ENCODE measurements at places on chromosomes 7 and 10.

- no peak for DNase-seq
These were observed 4.1 kb downstream of the CALU start for GRCh38 chr7:128743112-128743772.

- DNase-seq: no peak
These were observed 40.4 kb upstream of the SMIM30 start for GRCh38 chr7:113158756-113159155.

DNA sequence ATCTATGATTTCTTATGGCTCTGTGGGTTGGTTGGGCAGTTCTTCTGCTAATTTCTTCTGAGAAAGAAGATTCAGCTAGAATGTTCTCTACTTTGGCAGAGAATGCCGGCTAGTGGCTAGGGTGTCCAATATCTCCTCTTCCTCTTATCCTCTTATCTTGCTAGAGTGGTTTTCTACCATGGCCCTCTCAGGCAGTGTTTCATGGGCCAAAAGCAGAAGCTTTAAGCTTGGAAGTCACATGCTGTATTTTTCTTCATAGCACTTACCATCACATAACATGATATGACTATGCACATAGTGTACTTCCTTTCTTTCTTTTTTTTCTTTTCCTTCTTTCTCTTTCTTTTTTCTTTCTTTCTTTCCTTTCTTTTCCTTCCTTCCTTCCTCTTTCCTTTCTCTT, 140.0 kb downstream of the ITGB8 start:
- no peak for DNase-seq

- DNase-seq: peak; percentile 70
These were observed 285.6 kb downstream of the HGF start for GRCh38 chr7:81484261-81484660.

DNA sequence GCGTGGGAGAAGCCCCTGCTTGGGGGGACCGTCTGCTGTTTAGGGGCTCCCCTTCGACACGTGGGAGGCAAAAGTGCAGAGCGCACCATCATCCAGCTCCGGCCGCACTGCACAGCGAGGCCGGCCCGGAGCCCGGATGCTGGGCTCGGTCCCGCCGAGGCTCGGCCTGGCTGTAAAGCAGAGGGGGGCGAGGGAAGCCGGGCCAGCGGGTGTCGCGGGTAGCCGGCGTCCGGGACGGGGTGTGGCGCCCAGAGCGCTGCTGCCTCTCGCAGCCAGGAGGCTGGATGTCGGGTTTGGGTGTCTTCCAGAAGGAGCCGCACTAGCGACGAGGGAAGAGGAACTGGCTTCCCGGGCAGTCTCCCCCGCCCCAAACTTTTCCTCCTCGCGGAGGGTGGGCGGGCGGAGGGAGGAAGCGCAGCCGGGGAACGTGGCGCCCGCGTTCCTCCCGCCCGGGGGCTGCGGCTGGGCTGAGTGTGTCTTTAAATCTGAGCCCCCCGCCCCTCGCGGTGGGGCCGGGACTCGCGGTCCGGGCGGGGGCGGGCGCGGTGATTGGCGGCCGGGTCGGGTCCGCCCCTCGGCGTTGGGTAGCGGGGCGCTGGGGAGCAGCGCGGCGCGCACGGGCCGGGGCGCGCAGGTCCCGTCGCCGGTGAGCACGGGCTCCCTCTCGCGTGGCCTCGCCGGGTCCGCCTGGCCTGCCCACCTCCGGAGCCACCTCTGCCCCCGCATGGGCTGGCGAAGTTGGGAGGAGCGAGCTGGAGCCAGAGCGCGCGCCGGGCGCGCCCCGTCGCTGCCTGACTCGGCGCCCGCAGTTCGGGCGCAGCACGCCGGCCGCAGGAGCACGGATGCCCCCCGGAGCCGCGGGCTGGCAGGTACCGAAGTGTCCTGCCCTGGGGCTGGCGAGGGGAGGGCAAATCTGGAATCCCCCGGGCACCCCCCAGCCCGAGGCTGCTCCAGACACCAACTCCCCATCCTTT, at the start of gene PALD1:
TSS of gene PALD1 (plus strand) at position 577 of the 974 bp plus-strand sequence. CDS start 47,185 bp downstream, outside the sequence.
- no peak for DNase-seq

DNA sequence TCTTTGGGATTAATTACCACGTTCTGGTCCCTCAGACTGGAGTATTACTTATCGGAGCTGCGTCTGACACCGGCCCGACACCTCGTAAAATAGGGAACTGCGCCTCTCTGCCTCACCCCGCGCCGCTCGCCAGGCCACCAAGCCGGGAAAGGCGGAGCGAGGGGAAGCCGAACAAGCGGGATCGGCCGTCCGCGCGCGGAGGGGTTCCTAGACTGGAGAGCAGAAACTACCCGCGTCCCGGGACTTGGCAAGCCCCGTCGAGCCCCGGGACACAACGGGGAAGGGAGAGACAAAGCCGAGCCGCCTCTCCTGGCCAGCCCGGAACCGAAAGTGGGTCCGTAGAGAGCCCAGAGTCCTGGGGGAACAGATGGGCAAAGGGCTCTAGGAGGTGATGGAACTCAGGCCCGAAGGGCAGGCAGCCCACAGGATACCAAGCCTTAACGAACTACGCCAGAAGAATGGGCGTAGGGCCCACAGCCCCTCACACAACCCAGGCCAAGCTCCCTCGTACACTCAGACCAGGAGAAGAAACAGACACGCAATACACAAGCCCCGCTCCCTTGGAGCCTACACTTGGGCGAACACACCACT, 6.5 kb downstream of the LBX1 start:
- DNase-seq: no peak

Data from DMS153 (cell line).